ENCODE measurements at places on chromosomes 4 and X.

DNA sequence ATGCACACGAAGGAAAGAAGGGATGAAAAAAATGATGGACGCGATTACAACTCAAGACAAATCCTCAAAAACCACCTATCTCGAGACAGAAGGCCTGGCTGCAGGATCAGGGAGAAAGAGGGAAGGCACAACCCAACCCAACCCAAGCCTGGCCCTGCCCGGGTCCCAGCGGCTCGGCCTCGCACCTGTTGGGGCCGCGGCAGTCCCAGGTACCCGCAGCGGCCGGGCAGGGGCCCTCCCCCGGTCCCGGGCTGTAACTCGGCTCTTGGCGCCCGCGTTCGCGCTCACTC, 464 bp downstream of the RASGEF1B start:
- no peak for DNase-seq

GRCh38 chrX:77900688-77901087, 1.4 kb downstream of the COX7B start:
- DNase-seq = no peak

- DNase-seq = no peak
These were observed 264.1 kb downstream of the CBLL2 start for GRCh38 chrX:22536746-22537304.

DNA sequence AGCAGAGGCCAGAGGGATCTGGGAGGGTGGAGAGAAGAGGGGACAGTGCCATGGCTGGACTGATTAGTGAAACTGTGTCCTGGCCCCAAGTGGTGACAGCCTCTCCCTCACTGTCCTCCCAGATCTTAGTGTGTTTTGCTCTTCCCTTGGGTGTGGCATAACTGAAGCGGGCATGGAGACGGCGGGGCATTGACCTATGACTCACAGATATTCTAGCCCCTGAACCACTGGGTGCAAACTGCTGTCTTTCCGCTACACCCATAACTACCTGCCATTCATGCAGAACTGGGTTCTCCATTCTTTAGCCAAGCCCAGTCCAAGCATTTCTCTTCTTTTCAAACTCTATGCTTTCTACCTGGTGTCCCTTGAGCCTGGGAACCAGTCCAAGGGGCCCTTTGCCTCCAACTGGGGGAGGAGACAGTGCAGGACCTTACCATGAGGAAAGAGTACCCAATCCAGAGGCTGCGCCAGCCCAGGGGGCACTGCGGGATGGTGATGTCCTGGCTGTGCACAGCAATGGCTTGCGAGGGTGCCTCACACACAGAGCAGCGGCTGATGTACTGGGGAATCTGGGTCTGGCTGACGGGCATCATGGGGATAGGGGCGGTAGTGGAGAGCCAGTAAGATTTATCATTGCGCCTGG, 67.6 kb downstream of the ATG4A start:
- DNase-seq = no peak

GRCh38 chr4:150315691-150316090, 237.4 kb downstream of the DCLK2 start:
- DNase-seq = no peak

- DNase-seq = no peak
These were observed 40.0 kb downstream of the CRLF2 start for GRCh38 chrX:1172496-1172895.

DNA sequence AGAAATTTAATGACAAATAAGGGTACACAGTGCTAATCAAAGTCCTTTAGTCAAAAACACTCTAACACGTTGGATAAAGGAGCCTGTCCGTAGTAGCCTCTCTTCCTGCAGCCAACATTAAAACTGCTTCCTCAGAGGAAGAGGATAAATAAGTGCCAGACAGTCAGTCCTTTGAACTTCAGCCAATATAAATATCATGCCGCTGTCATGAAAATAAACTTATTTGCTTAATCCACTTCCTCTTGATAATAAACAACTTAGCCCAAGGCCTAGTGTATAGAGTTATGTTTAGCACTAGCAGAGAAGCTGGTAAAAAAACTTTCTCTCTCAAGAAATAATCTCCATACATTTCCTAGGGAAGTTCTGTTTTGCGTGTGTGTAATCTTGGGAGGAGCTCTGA, 196.7 kb downstream of the HS3ST1 start:
- DNase-seq = no peak

All from stimulated activated CD4-positive, alpha-beta T cell treated with anti-CD3 and anti-CD28 coated beads, Interleukin-15, amount 100 ng/mL, for 48 hours (primary cell).